ENCODE measurements at places on chromosomes 16 and 17.

DNA sequence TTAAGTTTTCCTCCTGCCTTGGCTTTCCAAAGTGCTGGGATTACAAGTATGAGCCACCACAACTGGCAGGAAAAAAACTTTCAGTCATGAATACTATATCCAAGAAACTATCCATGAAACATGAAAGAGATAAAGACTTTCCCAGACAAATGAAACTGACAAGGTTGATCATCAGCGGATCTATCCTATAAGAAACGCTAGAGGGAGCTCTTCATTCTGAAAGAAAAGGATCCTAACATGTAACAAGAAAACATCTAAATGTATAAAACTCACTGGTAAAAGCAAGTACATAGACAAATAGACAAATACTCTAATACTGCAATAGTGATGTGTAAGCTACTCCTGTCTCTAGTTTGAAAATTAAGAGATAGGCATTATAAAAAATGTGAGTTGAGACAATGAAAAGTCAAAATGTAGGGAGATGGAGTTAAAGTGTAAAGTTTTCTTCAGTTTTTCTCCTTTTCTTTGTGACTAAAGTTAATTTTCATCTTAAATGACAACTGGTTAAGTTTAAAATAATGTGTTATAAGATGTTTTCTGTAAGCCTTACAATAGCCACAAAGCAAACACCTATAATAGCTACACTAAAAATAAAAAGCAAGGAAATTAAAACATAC, 79.6 kb upstream of the TEKT1 start:
- DNase-seq: no peak

- no peak for DNase-seq
These were observed 135.2 kb upstream of the ELAC2 start for GRCh38 chr17:13153036-13153435.

- no peak for DNase-seq
These were observed 16.5 kb downstream of the DCUN1D3 start for GRCh38 chr16:20883554-20884239.

GRCh38 chr16:85986931-85987749, 88.2 kb downstream of the IRF8 start:
- no peak for DNase-seq

Measured in NCI-H2081 treated with DMSO at 0.1 percent for 48 hours (cell line).